NCI-H187 (cell line): ENCODE measurements at places on chromosomes 7 and 10.

DNA sequence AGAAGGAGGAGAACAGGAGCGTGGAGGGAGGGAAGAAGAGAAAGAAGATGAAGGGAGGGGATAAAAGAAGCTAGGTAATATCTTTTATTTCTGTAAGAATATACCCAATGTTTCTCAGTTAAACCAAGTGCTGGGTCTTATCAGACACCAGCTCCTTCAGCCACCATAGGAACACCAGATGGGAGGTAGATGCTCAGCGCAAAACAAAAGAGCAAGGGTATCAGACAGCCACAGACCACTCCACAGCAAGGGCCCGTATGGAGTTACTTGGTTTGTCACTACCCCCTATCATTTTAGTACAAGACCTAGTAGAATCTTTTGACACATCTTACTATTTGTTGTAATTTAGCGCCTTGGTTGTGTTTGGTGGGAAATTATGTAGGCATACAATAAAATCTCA lies 65.9 kb upstream of the FAM133B start:
- DNase-seq: no peak

GRCh38 chr10:19767876-19768275 lies 48.4 kb upstream of the PLXDC2 start:
- no peak for DNase-seq

DNA sequence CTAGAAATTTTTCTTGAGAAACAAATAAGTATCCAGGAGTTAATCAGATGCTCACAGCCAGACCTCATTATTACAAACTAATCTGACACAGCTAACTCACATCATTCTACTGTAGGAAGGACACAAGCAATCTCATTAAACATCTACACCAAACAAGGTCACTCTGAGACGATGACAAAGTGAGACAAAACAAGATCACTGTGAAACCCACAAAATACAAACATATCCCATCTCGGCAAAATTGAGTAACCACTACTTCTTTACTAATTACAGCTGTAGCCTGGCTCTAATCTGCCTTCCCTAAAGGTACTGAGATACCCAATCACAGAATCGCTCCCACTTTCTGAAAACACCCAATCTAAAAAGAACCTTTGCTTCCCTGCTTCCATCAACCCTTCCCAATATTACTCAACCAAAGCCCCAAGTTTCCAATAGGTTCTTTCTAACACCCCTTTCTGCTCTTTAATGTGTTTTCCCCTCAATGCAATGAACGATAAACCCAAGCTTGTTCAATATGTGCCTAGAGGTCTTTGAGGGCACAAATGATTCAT lies 26.9 kb downstream of the CCDC6 start:
- DNase-seq: no peak

- DNase-seq: no peak
Observed at GRCh38 chr7:35255443-35256255, 1.7 kb upstream of the TBX20 start.

DNA sequence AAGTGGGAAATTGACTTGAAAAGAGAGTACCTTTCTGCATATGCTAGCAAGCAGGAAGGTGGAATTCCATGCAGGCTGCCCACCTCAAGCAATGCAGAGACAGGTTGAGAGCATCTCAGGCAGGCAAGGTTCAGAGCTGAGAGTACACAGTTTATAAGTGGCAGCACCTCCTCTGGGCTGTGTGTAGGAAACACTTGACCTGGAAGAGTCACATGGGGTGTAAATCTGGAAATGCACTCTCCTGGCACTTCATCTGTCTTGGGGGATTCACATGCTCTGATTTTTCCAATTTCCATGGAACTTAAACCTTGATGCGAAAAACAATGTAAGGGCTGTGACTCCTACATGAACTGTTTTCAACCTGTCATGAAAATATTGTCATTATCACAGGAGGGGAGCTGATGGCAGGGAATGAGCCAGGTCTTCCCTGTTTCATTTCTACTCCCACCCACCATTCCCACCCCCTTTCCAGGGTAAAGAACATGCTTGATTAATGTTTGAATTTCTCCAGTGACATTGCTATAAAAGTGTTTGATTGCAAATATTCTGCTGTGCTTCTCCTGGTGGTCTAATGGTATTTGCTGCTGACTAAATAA lies 328.3 kb downstream of the BICC1 start:
- no peak for DNase-seq

DNA sequence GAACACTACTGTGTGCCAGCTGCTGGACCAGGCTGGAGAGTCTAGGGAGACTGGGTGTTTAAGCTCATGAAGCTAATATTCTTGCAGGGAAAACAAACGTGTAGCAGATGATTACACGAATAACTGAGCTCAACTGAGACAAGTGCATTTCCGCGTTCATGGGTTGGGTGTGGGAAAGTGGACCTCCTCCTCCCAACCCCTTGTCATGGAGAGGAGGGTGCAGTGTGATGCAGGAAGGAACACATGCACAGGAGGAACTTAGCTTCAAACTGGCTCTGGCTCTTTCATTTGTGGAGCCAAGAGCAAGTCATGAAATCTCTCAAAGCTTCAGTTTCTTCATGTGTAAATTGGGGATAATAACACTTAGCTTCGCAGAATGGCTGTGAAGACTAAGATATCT lies 204.3 kb downstream of the ARHGAP12 start:
- DNase-seq: no peak

GRCh38 chr7:29243910-29244655 lies 49.5 kb downstream of the CHN2 start:
- no peak for DNase-seq

GRCh38 chr7:117386110-117386706 lies 41.1 kb downstream of the ASZ1 start:
- DNase-seq: no peak

DNA sequence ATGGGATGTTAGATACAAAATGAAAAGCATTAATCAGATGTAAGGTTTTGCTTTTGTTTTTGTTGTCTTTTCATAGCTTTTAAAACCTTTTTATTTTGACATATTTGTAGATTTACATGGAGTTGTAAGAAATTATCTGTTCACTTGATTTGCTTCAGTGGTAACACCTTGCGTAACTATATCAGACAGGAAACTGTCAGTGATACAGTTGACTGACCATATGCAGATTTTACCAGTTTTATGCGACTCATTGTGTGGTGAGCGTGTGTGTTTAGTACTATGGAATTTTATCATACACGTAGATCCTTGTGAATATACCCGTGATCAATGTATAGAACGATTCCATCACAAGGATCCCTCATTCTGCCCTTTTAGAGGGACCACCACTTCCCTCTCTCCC lies 701.4 kb downstream of the SUGCT start:
- no peak for DNase-seq

DNA sequence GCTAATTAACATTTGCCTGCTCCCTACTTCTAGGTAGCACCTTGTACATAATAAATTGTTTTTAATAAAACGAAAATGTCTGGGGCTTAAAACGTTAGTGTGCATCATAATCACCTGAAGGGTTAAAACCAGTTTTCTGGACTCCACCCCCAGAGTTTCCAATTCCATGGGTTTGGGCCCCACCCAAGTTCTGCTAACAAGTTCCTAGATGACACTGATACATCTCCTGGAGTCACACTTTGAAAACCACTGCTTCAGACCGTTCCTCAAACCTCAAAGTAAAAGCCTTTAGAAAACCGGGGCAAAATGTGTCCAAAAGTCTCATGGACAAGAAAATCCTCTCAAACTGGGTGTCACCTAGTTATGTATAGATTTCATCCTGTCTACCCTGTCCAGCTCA lies 9.3 kb downstream of the OSBPL3 start:
- no peak for DNase-seq
